ENCODE measurements at places on chromosomes 7 and 10.

DNA sequence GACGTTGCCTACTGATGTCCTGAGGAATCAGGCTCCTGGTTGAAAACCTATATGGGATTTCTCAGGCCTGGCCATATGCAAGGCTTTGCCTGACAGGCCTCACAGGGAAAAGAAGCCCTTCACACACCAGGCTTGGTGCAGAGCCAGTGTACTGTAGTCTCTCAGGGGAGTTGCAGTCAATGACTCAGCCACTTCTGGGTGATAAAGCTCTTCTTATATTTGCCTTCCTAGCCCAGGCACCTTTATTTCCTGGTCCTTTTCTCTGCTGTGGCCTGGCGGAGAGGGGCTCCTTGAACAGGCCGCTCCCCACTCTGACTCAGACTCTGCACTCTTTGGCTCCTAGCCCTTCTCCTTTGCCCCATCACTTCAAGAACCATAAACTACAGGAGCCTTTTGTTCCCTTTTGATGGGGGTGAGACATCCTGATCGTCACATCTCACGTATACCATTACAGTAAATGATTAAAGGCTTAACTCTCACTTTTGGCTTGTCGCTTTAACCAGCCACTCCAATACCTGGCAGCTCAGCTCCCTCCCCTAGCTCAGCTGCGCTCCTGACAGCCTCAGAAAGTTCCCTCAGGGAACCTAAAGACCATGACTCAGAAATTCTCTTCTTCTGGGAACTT is 33.5 kb downstream of the DPY19L1 start:
- DNase-seq = no peak

- DNase-seq = no peak
Measured at GRCh38 chr10:60399328-60399727, 9.7 kb upstream of the ANK3 start.

DNA sequence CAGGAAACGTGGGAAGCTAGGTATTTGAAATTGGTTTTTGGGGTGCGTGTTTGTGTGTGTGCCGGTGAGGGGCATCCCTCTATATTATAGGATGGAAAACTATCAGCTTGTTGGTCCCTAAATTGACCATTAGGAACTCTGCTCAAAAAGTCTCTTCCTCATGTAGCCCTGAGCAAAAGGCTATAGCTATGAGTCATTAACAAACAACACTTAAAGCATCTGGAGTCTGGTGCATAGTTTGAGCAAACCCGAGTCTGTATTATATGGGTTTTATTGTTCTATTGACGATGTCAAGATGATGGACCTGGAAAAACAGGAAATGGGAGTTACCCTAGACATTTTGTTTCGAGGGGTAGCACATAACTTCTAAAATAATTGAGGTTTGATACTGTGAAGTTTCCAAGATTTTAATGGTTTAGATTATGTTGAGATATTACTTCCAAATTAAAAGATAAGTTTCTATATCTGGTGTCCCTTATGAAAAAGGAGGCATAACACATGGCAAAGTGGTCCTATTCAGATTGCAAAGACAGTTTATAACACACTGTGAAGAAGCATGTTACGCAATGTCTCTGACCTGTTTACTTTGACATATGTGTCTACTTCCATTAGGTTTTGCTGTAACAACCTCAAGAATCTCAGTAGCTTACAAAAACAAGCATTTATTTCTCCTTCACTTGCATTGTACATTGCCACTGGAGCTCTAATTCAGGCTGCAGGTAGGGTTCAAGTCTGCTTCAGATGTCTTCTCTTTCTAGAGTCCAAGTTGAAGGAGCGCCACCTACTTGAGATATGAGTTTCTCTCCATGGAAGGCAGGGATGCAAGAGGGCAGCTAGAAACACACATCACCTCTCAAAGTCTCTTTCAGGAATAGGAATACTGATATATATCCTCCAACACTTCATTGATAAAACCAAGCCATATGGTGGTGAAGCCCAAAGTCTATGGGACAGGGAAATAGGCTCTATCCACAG is 357.7 kb downstream of the PHF14 start:
- no peak for DNase-seq

- peak; percentile 27 for DNase-seq
Measured at GRCh38 chr7:44565097-44565794, 8.5 kb downstream of the DDX56 start.

DNA sequence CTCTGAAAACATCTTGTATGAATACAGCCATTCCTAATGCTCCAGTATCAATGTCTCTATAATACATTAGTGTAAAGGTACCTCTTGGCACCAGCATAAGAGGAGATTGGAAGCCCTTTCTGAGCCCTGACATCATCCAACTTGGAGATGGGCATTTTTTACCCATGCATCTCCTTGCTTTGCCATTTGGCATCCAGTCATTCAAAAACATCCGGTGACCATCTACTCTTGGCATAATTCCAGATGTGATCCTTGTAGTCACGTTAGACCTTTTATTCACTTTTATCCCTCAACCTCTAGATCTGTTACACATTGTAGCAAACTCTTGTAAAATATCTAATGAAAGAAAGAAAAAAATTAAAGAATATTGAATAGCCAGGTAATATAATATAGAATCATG is 17.9 kb upstream of the SGMS1 start:
- DNase-seq = no peak

GRCh38 chr10:131195116-131195515 is 116.4 kb downstream of the TCERG1L start:
- DNase-seq = no peak

DNA sequence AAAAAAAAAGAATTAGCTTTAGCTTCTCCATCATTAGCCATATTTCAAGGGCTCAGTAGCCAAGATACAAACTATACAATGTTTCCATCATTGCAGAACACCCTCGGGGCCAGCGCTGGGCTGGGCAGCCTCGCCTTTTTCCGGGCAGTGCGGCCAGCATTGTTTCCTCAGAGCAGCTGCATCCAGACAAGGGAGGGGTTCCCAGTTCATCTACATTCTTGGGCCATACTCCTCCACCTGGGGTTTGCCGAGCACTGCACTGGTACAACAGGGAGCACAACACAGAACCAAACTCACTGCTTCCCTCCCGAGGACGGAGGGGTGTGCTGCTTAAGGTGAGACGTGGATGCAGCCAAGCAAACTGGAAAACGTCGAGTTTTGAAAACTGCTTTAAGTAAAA is 2.4 kb upstream of the PKD1L1 start:
- DNase-seq = no peak
